Foreskin melanocyte (primary cell): ENCODE measurements at places on chromosomes 1 and 21.

GRCh38 chr1:151606384-151606783, 5.5 kb upstream of the SNX27 start:
- no peak for DNase-seq

- DNase-seq = no peak
Measured at GRCh38 chr1:165527251-165528007, 16.4 kb upstream of the LRRC52 start.

DNA sequence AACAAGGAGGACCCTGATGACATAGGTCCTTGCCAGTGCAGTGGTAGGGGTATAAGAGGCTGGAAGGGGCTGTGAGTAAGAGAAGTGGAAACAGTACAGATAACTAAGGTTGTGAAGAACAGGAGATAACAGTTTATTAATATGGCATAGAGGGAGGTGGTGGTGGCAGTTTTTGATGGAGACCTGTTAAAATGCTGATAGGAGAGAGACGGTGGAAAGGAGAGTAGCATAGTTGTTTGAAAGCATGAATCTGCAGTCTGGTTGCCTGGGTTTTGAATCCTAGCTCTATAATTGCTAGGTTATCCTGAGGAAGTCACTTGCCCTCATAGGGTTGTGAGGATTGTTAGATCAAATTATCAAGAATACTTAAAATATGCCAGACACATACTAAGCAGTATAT, 19.4 kb downstream of the LRRC41 start:
- DNase-seq = no peak

DNA sequence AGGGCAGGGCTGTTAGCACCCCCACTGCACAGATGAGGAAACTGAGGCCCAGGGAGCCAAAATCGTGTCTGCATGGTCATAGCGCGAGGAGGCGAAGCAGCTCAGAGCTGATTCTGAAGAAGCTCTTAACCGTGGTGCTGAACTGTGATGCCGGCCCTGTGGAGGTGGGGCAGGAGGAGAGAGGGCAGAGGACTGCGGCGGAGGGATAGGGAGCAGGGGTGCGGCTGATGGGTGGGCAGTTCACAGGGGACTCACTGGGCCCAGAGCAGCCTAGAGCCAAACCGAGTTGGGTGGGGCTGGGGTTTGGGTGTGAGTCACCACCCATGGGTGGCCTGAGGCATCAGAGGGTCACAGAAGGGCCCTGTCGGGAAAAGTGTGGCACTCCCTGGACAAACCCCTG, 74.7 kb downstream of the RAP1GAP start:
- no peak for DNase-seq

- no peak for DNase-seq
Measured at GRCh38 chr1:197302775-197303174, 34.7 kb downstream of the CRB1 start.

GRCh38 chr1:212186427-212187207, 98.6 kb upstream of the PPP2R5A start:
- DNase-seq = no peak

- no peak for DNase-seq
Measured at GRCh38 chr21:37176716-37177115, 90.4 kb downstream of the VPS26C start.

DNA sequence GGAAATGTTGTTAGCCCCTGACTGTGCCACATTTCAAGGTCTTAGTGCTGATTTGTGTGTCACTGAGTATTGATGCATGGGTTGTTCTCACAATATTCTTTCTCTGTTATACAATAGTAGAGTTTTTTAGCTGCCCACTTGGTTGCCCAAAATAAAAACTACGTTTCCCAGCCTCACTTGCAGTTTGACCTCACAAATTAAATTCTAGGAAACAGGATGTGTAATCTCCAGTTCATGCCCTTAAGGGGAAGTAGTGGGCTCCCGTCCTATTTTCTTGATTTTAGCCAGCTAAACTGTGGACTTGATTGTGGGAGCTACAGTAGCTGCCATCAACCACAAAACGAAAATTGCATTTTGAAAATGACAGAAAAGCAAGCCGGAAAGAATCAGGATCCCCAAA, 27.3 kb upstream of the LAMC1 start:
- DNase-seq = peak; percentile 24

GRCh38 chr1:74579425-74579824, 67.0 kb upstream of the LRRC53 start:
- DNase-seq = no peak

- DNase-seq = no peak
Measured at GRCh38 chr1:38585971-38586370, 273.6 kb downstream of the RRAGC start.

GRCh38 chr21:38343691-38344090, 86.9 kb downstream of the KCNJ15 start:
- no peak for DNase-seq

- DNase-seq = no peak
Measured at GRCh38 chr1:43936431-43937151, 3.0 kb downstream of the ARTN start.

- no peak for DNase-seq
Measured at GRCh38 chr21:37257511-37257966, 9.6 kb downstream of the VPS26C start.

DNA sequence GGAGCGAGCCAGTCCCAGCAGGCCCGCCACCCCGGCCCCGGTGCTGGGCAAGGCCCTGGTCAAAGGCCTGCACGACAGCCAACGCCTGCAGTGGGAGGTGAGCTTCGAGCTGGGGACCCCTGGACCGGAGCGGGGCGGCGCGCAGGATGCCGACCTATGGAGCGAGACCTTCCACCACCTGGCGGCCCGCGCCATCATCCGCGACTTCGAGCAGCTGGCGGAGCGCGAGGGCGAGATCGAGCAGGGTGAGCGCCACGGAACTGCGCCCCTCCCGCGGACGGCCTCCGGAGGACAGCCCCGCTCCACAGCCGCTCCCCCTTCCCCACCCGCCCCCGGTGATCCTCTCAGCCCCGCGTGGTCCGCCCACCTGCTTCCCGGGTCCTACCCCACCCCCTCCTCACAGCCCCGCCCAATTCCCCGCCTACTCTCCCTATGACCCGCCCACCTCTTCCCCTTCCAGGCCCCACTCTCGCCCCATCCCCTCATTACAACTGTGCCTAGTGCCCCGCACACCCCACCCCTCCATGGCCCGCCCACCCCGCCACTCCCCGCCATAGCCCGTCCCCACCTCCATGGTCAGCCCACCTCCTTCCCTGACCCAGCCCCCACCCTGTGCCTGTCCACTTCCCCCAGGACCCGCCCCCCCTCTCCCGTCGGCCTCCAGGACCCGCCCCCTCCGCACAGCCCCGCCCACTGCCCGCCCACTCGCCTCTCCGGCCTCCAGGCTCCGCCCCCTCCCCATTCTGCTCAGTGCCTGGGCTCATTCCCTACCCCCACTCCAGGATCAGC, 52.7 kb downstream of the VWA5B1 start:
- DNase-seq = no peak

GRCh38 chr1:94383966-94384408, 34.2 kb upstream of the ABCD3 start:
- DNase-seq = no peak

DNA sequence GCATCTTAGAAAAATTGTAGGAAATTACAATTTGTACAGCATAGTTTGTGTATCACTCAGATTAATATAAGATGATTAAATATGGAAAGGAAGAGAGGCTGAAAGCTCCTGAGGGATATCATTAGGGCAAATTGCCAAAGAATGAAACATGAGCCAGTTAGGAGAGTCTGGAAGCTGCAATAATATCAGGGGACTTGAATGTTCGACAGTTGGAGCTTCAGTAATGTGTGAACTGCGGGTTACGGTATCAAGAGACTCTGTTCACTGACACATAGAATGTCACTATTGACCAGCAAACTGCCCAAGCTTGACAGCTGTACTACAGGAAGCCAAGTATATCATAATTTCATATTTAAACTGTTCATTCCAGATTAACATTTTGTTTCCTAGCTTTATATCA, 157.2 kb downstream of the DENND1B start:
- DNase-seq = no peak

DNA sequence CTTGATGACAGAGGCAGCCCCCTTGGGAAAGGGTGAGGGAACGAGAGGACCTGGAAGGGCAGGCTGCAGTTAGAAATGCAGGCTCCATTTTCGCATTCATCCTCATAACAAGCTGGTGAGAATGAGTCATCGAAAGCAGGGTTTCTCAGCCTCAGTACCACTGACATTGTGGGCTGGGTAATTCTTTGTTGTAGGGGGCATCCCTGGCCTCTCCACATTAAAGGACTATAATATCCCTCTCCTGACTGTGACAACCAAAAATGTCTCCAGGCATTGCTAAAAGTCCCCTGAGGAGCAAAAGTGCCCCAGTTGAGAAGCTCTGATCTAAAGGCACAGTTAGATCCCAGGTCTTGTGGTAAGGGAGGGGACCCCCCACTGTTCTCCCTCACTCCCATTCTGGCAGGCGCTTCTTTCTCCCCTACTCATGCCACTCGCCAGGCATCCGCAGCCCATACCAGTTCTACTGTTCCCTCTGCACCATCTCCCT, 20.4 kb downstream of the KCNN3 start:
- DNase-seq = no peak

GRCh38 chr1:21334214-21335087, 44.2 kb upstream of the ECE1 start:
- peak; percentile 78 for DNase-seq

GRCh38 chr1:233664804-233665574, 51.1 kb downstream of the KCNK1 start:
- no peak for DNase-seq

- no peak for DNase-seq
Measured at GRCh38 chr1:185517808-185518419, 200.9 kb upstream of the IVNS1ABP start.

DNA sequence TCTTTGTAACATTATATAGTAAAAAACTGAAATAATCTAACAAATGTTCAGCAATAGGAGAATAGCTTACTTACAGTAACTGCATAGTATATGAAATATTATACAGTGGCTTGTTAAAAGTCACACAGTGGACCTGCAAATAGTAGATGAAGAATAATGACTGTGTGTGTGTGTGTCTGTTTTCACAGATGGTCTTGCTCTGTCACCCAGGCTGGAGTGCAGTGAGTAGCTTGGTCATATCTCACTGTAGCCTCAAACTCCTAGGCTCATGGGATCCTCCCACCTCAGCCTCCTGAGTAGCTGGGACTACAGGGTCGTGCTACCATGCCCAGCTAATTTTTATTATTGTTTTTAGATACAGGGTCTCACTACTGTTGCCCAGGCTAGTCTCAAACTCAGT, 67.3 kb upstream of the KIAA1614 start:
- no peak for DNase-seq

GRCh38 chr1:212967801-212968200, 17.5 kb downstream of the VASH2 start:
- peak; percentile 13 for DNase-seq

- DNase-seq = no peak
Measured at GRCh38 chr1:104987210-104987609, 1237.5 kb downstream of the AMY1C start.

- DNase-seq = no peak
Measured at GRCh38 chr1:60245324-60245723, 171.8 kb upstream of the C1orf87 start.

DNA sequence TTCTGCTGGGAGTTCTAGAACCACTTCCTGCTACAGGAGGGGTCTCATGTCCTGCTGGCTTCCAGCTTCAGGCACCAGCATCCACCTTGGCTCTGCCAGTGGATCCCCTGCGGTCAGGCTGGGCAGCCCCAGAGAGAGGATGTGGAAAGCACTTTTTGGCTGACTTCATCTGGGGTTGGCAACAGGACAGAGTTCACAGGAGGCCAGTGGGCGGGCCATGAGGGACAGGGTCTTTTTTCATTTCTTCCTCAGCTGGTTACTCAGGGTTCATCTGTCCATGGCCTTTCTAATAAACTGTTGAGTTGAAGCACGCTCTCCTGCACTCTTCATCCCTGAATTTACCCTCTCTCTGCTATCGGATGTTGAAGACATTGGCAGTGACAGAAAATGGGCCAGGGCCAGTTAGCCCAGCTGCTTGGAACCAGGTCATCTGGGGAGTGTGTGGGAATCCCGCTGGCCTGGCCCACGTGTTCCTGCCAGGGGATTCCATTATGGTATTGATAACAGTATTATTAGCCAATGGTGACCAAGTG, 45.2 kb downstream of the RPS6KA1 start:
- no peak for DNase-seq

GRCh38 chr1:52916241-52916975, 5.1 kb downstream of the ECHDC2 start:
- DNase-seq = peak; percentile 70

DNA sequence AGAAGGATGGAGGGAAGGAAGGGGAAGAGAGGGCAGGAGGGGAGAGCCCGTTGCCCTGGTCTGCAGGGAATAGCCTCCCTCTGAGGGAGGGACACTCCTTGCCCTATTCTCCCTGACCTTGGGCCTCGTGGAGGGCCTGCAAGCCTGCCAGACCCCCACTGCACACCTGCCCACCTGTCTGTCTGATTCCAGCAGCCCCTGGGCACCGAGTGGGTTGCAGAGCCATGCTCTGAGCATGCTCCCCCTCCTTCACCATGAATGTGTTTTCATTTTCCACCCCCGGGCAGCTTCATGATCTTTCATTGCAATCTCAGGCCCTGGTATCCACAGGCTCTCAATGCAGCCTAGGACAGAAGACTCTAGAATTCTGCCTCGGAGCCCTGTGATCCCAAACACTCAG, 5.1 kb upstream of the NPHP4 start:
- DNase-seq = no peak

- DNase-seq = no peak
Measured at GRCh38 chr21:24514081-24514733, 1093.1 kb downstream of the MRPL39 start.

DNA sequence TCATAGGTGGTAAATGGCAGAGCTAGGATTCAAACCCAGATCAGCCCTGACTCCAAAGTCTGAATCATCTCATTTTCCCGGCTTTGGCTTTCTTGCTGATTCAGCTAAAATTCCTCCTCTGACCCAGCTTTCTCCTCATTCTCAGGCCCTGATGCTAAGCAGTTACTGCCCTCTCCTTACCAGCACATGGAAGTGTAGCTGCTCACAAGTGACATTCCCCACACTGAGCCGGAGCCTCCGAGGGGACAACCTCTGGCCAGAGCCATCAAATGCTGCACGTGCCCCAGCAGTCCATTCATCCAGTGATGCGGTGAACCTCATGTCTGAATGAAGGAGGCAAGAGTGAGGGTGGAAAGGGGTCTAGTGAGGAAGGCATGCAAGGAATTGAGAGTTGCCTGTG, 11.1 kb downstream of the ITGA10 start:
- DNase-seq = no peak
